ENCODE measurements at places on chromosomes 12 and 14.

GRCh38 chr14:51527073-51527472 is 124.6 kb upstream of the FRMD6 start:
- no peak for DNase-seq

DNA sequence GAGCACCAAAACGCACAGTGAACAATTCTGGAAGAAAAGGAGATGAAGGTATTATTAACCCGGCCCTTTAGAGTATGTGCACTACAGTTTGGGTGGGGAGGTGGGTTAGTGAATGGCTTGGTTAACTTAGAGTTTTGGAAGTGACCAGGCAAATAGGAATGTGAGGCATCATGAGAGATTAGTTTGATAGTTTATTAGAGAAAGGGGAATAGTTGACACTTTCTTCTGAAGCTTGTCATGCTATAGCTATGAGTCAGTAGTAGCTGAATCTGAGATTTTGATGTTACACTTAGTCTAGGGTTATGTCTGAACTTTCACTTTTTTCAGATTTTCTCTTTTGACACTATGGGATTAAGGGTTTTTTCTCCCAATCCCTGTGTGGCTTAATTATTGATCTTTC is 567.2 kb downstream of the SNAPC1 start:
- peak; percentile 12 for DNase-seq

DNA sequence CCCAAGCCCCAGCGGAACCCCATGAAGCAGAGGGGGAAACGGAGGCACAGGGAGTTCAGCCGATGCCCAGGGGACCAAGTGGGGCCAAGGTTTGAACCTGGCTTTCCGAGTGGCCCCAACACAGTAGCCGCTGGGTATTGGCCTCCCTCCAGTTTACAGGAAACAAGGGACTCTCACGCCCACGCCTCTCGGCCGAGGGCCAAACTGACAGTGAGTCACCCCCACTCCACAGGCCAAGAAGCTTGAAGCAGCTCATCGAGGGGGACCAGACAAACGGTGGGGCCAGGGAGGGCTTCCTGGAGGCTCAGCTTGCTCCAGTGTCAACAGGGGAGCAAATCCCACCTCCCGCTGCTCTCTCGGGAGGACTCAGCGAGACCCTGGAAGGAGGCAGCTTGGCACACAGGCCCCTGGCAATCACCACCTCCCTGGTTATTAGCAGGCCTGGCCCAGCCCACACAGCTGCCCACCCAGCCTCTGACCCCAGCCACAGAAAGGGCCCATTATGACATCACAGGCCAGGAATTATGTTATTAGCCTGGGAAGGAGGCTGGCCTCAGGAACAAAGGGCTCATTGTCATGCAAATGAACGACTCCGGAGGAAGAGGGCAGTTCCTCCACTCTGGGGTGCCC is 54.6 kb downstream of the NCOR2 start:
- peak; percentile 85 for DNase-seq

DNA sequence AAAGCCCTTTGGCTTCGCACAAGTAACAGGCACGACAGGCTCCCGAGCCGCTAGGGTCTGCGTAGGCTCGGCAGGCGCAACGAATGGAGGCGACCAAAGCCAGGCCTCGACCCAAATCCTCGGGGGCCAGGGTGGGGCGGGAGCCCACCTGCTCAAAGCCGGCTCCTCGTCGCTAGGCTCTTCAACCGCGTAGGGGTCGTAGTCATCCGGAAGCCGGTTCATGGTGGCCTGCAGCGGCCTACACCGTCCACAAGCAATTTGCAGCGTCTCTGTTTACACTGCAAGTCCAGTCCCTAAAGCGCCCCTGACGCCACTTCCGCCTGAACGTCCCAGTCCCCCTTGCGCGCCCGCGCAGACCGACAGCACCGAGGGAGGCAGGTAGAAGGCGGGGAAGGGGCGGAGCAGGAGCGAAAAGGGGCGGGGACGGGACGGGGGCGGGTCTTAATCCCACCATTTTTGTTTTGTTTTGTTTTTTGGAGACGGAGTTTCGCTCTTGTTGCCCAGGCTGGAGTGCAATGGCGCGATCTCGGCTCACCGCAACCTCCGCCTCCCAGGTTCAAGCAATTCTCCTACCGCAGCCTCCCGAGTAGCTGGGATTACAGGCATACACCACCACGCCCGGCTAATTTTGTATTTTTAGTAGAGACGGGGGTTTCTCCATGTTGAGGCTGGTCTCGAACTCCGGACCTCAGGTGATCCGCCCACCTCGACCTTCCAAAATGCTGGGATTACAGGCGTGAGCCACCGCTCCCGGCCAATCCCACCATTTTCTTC is at the start of gene EAPP:
EAPP (minus strand) TSS at position 295 of the 774 bp plus-strand sequence; CDS start at position 222, 73 bp downstream.
- no peak for DNase-seq

- DNase-seq: no peak
Observed at GRCh38 chr14:76687611-76688382, 73.5 kb upstream of the VASH1 start.

- no peak for DNase-seq
Observed at GRCh38 chr14:61335671-61336275, 14.4 kb downstream of the PRKCH start.

DNA sequence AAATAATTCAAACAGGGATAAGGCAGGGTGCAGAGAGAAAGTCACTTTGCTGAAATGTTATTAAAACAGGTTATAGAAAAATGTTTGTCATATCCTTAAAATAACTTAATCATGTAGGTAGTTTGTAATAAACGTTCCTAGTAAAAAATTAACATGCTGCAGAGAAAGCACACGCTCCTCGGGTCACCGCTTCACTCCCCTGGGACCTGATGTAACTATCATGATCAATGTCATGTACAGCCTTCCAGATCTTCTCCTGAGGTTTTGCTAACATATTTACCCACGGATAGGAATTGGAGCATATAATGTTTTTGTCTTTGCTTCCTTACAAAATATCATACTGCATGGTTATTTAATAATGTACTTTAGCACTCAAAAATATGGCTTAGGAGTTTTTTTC is 285.1 kb upstream of the TMEM132C start:
- no peak for DNase-seq

DNA sequence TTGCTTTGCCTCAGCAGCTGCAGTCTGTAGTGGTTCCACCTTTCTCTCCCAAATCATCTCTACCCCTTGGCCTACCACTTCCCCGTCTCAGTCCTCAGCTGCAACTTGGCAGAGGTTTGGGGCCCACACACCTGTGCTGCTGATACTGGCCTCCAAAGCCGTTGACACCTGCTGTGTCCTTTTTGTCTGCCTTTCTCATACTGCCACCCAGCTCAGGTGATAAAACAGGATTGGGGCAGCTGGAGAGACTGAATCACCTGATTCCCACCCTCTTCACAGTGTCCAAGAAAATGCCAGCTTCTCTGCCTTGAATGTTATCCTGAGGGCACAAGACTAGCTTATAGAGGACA is 103.7 kb downstream of the ETV6 start:
- no peak for DNase-seq

GRCh38 chr14:51207621-51208020 is 32.4 kb upstream of the TMX1 start:
- DNase-seq: no peak

- DNase-seq: no peak
Observed at GRCh38 chr14:74089251-74090020, 4.7 kb downstream of the LIN52 start.

GRCh38 chr12:62900686-62901272 is 34.2 kb downstream of the PPM1H start:
- no peak for DNase-seq

GRCh38 chr14:86619726-86620125 is 1089.8 kb downstream of the FLRT2 start:
- DNase-seq: no peak

GRCh38 chr12:63849106-63849620 is 4.7 kb downstream of the SRGAP1 start:
- DNase-seq: no peak

- DNase-seq: no peak
Observed at GRCh38 chr12:902581-902980, 46.9 kb downstream of the RAD52 start.

GRCh38 chr12:55965240-55965639 is 602 bp downstream of the PMEL start:
- DNase-seq: no peak

GRCh38 chr12:48198672-48198971 is 4.5 kb downstream of the OR10AD1 start:
- DNase-seq: no peak

DNA sequence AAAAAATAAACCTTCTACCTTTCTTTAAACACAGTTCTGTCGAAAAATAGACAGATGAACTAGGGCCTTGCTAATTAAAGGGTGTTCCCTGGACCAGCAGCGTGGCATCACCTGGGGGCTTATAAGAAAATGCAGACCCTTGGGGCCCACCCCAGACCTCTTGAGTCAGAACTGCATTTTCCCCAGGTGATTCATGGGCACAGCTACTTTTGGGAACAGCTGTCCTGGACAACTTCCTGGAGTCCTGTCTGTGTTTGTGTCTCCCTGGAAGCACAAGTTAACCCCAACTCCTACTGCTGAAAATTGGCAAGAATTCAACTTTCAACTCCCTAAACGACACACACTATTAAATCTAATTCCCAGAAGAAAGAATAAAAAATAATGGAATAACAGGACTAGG is 17.8 kb downstream of the FBLN5 start:
- DNase-seq: no peak

All from amniotic stem cell (primary cell).